ENCODE measurements at places on chromosomes 4 and X.

DNA sequence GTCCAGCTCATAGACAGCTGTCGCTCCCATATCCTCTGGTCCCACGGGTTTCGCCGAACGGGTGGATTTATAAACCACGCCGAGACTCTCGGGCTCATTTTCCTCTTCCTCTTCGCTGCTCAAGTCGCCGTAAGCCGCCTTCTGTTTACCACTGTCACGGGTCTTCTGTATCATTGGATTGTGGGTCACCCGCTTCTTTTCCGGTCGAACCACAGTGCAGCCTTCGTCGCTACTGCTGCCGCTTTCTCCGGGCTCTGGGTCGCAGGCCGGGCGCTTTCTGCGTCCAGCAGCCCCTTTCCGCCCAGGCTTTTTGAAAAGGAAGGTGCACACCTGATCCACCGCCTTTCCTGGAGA is 311 bp downstream of the RNF113A start:
- DNase-seq = no peak

GRCh38 chrX:314049-314448 is 4.5 kb downstream of the GTPBP6 start:
- DNase-seq = no peak

- no peak for DNase-seq
Measured at GRCh38 chr4:126512979-126513378, 1119.8 kb upstream of the INTU start.

GRCh38 chr4:71322425-71322824 is 16.4 kb upstream of the SLC4A4 start:
- no peak for DNase-seq

DNA sequence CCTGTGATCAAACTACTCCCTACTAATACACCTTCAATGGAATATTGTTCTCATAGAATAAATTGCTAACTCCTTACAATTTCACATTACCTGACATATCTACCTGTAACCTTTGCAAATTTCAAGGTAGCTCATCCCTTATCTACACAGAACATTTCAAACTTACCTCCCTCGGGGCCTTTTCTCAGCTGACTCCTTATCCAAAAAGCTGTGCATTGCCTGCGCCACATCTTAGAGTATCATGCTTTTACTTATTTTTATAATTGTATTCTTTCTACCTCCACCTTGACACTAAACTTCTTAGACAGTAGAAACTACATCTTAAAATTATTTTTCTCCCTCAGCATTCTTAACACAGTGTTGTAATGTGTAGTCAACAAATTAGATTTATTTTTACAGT is 198.5 kb downstream of the FBXO8 start:
- no peak for DNase-seq

- DNase-seq = no peak
Measured at GRCh38 chr4:173516621-173517524, 13.2 kb downstream of the HAND2 start.

DNA sequence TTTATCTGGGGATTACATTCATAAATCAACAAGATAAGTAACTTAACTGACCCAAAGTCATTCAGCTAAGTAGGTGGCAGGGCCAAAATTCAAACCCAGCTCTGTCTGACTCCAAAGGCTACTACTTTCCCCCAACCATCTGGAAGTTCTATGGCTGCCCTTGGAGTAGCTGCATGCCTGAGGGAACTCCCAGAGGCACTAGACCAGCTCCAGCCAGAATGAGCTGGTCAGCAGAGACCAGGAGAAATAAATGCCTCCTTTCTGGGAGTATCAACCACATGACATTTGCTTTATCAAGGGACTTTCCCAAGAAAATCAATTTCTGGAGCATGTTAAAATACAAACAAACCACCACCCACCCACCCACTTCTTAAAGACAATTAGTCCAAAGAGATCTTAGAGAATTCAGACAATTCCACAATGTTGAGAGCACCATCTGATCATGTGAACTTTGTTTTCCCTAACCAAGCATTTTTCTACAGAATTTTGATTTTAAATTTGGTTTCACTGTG is 180.5 kb downstream of the EFHC2 start:
- no peak for DNase-seq

GRCh38 chrX:109709129-109709631 is 23.9 kb downstream of the ACSL4 start:
- DNase-seq = no peak

- DNase-seq = no peak
Measured at GRCh38 chr4:122739174-122739573, 6.7 kb downstream of the BBS12 start.

DNA sequence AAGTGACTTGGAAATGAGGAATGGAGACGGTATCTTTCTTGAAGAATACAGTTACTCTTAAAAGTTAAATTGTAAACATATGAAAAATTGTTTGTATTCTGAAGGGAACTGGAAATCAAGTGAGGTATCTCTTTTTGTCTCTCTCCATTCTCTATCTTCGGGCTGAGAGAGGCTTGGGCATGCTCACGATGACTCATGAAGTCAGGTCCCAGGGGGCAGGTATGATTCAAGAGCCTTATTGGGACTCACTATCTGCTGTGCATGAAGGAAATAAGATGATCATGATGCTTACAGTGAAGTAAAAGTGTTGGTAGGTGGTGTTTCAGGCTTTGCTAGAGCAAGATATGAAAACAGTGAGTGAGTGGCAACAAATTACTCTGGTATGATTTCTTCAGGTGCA is 200.4 kb upstream of the PITX2 start:
- DNase-seq = no peak

- DNase-seq = peak; percentile 97
Measured at GRCh38 chr4:53591372-53591892, at the start of gene LNX1. Gene LNX1 (minus strand): TSS chr4:53591486. CDS start chr4:53574002, 17,484 bp downstream.

- DNase-seq = no peak
Measured at GRCh38 chr4:1627417-1628313, 56.4 kb downstream of the FAM53A start.

DNA sequence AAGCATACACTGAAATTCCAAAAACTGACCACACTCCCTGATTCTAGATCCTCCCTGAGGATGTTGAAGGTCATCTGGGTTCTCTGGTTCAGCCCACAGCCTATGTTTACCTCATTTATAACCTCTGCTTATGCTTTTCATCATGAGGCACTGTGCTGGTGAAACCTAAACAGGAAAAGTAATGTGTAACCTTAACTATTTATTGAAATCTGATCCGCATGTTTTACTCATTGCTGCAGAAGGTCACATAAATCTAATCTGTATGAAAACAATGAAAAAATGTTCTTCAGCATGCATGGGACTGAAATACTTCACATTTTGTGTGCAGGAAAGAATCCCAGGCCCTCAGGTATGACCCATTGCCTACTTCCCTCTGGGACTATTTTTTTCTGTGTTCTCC is 30.3 kb downstream of the UCHL1 start:
- DNase-seq = no peak

DNA sequence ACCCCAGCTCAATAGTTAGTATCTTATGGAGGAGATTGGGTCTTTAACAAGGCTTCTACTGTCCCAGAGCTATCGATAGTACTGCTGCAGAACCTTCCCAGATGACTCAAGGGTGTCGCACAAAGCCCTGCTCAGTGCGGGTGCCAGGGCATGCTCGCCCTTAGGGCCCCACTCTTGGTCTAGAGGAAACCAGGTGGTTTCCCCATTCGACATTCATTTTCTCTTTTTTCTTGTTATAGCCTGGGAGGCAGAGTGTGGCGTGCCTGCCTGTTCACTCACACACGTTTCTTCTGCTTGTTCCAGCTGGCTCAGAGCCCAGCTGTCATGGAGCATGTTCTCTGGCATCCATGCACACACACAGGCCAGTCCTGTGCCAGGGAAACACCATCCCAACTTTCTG is 144.5 kb downstream of the SMIM20 start:
- no peak for DNase-seq

- DNase-seq = no peak
Measured at GRCh38 chrX:107710617-107711391, 64.8 kb downstream of the TSC22D3 start.

GRCh38 chrX:100975212-100975611 is 5.7 kb downstream of the ARL13A start:
- no peak for DNase-seq

- no peak for DNase-seq
Measured at GRCh38 chr4:78650106-78651024, 98.8 kb downstream of the ANXA3 start.

DNA sequence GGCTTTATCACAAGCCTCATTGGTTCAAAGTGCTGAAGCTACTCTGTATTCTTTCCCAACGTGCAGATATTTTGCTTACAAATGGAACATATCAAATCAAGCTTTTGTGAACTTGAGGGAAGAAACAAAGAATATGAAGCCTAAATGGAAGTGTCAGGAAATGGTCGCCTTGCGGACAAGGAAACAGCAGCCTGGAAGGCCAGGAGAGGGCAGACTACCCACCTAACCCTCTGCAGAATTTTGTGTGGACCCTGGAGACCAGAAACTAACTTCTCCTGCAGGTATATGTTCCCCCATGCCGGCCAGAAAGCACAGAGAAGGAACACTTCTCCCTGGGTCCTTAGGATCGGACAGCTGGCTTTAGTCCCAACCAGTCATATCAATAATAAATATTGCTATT is 1425.8 kb downstream of the PCDH7 start:
- DNase-seq = no peak

DNA sequence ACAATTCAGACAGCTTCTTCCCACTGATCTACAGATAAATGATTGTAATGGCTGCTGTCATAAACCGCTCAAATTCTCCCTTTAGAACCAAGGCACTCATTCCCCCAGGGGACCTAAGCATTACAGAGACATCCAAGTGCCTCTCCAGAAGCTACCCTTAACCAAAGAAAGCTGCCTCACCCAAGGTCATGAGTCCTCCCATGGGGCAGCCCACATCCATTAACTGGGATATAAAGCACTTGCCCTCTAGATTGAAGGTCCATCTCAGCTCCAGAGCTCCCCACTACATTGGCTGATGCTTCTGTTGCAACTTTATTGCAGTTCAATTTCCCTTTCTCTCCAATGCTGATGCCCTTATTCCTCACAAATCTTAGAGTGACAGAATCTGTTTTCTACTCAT is 40.5 kb upstream of the DCAF8L2 start:
- DNase-seq = no peak

GRCh38 chr4:163901319-163901718 is 406.8 kb downstream of the TMA16 start:
- no peak for DNase-seq

- DNase-seq = no peak
Measured at GRCh38 chr4:17058536-17058915, 160.1 kb upstream of the LDB2 start.

DNA sequence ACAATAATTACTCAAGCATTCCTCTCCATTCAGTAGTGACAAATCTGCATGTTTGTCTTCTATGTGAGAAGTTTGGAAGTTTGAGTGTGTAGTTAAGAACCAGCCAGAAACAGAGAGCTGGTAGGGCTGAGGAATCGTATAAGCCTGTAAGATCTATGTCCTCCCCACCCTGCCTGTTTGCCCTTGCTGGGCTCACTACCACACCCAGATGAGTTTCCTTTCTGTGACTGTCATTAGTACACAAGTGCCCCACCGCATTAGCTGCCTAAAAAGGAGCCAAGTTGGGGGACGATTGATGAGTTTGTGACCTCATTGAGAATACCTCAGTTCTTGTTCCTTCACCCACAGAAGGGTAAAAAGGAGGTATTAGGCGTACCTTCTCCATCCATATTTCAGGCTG is 28.3 kb downstream of the DOCK11 start:
- no peak for DNase-seq

DNA sequence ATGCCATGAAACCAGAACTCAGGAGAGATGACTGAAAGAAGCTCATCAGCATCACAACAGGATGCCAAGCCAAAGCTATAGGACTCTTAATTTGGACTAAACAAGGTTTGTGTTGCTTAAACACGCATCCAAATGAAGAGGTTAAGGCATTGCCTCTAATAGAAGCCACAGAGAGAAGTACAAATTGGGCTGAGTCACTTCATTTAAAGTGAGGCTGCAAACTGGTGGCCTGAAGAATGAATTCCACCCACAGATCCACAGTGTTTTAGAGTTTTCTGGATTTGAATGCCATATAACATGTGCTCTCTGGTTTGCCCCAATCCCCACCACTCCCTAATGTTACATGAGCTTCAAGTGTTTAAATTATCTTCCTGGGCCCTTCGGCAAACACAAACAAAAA is 103.5 kb downstream of the FIP1L1 start:
- DNase-seq = no peak

- DNase-seq = no peak
Measured at GRCh38 chr4:2074588-2074987, 15.5 kb downstream of the NAT8L start.

DNA sequence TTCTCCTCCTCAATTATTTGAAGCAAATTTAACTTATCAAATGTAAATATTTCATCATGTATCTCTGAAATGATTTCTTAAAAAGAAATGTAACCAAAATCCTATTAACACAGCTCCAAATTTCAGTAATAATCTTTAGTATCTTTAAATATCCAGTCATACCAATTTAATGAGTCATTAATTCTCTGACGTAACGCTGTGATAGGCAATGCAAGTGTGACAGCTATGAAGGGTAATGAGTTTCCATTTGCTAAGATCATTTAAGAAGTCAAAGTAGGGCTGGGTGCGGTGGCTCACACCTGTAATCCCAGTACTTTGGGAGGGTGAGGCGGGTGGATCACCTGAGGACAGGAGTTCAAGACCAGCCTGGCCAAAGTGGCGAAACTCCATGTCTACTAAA is 15.6 kb downstream of the RPS3A start:
- DNase-seq = no peak

DNA sequence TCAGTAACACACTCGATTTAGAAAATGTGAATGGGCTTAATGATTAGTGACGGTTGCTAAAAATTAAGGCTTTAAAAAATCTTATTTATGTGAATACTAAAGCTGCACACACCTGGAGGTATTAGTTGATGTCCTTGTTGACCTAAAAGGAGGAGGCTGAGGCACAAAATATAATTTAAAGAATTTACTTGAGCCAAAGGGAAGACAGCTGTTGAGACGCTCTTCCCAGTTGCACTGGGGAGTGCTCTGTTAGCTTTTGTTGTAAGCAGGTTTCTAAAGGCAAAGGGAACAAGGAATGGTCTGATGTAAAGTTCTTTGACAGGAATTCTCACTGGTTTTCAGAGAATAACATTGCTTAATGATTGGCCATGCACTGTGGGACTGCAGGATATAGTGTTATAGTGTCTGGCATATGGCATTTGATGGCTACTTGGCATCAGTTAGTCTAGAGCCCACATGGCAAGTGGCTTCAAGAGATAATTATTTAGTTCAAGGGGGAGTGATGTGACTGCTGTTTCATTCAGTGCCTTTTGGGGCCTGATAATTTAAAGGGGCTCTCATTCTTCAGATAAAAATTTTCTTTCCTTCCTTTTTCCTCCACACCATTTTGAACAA is 30.8 kb upstream of the PGM2 start:
- DNase-seq = no peak

DNA sequence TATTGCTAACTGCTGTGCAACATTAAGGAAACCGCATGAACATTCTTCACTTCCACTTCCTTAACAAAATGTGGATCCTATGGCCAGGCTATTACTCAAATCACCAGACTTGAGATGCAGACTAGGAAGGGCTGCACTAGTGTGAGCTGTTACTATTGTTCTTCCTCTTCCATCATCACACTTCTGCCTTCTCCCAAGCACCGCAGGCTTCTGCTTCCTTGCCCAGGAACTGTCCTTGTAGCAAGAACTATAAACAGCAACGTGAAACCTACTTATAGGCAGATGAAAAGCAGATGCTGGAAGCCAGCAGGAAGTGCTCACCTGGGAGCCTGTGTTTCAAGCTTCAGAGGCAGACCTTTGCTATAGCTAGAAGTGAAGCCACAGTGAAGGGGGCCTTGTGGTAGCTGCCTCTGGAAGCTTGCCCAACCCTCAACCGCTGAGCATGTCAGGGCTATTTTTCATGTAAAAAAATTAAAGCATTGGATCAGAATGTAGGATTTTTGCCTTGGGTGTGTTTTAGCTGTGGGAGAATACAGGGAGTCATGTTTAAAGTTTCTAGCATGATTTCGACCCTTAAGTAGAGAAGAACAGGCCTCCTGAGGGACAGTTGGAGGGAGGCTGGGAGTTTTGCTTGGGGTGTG is 43.9 kb downstream of the CLNK start:
- DNase-seq = no peak
